ENCODE measurements at places on chromosomes 1 and 21.

GRCh38 chr1:87829360-87829759, 500.7 kb downstream of the LMO4 start:
- DNase-seq: no peak

GRCh38 chr1:202625416-202626360, 84.6 kb downstream of the SYT2 start:
- peak; percentile 59 for DNase-seq

DNA sequence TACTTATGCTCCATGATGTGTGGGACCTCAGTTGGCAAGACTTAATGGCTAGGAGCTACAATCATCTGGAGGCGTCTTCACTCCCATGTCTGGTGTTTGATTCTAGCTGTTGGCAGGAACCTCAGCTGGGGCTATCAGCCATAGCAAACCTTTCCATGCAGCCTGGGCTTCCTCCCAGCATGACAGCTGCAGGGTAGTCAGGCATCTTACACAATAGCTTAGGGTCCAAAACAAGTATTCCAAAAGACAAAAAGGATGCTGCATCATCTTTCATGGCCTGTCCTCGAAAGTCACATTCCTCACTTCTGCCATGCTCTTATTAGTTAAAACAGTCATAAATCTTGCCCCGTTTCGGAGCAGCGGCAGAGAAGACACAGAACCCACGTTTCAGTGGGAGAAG, 90.9 kb downstream of the LRRC8C start:
- no peak for DNase-seq

GRCh38 chr21:33266789-33267135, 595 bp downstream of the IL10RB start:
- no peak for DNase-seq

DNA sequence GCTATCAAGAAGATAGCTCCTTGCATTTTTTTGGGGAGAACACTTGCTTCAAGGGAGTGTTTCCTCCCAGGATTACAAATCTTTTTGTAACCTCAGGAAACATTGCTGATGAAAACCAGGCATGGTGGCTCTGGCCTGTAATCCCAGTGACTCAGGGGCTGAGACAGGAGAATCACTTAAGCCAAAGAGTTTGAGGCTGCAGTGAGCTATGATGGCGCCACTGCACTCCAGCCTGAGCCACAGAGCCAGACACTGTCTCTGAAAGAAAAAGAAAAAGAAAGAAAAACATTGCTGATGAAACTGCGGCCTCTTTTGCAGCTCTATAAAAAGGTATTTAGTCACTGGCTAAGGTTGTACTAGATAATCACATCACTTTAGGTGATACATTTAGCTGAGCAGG, 7.3 kb downstream of the RNU1-2 start:
- DNase-seq: no peak

DNA sequence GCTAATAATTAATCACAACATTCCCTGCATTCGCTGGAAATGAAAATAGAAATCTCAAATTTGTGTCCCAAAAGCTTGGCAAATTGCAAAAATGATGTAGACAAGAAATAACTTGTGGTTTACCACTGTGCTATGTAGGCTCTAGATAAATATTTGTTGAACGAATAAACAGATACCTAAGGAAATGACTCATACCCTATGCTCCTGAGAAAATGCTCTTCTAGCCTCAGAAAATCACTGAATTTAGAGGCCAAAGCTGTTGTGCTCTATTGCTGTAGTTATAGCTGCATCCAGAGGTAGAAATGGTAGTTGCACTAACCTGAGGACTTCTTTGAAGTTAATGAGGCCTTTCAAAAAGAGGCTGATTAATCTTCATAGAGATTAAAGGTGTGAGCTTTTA, 142.0 kb upstream of the ZNHIT6 start:
- no peak for DNase-seq

- DNase-seq: no peak
Measured at GRCh38 chr1:12678350-12678749, 34.5 kb downstream of the AADACL4 start.

- DNase-seq: no peak
Measured at GRCh38 chr21:44480200-44481053, 25.1 kb downstream of the LRRC3 start.

- peak; percentile 49 for DNase-seq
Measured at GRCh38 chr1:161044908-161045735, 655 bp downstream of the USF1 start.

DNA sequence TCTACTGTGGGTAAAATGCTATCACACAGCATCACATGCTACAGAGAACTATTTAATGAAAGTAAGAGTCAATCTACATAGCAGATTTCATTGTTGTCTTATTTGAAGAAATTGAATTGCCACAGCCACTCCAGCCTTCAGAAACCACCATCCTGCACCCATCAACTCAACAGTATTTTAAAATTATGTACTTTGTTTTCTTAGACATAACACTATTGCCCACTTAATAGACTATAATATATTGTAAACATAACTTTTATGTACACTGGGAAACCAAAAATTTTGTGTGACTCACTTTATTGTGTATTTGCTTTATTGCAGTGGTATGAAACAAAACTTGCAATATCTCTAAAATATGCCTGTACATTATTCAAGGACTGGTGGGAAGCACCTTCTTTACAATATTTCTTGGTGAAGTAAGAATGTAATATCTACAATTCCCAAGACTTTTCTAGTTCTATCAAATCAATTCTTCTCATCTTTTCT, 133.0 kb downstream of the DUSP10 start:
- DNase-seq: no peak
